Lower leg skin (tissue), 4 donors: ENCODE measurements at places on chromosomes 1 and 21.
A peak's percentile ranks its signal among the peaks of the same experiment; 100 is the strongest.

- DNase-seq = peak; percentile 63
Observed at GRCh38 chr1:36760081-36760480, 274.2 kb downstream of the GRIK3 start.

- peak; percentile 92 for DNase-seq
Observed at GRCh38 chr1:225467193-225468020, 39.6 kb upstream of the LBR start.

GRCh38 chr1:154398141-154398540 is 7.0 kb upstream of the IL6R start:
- DNase-seq = peak; percentile 25

DNA sequence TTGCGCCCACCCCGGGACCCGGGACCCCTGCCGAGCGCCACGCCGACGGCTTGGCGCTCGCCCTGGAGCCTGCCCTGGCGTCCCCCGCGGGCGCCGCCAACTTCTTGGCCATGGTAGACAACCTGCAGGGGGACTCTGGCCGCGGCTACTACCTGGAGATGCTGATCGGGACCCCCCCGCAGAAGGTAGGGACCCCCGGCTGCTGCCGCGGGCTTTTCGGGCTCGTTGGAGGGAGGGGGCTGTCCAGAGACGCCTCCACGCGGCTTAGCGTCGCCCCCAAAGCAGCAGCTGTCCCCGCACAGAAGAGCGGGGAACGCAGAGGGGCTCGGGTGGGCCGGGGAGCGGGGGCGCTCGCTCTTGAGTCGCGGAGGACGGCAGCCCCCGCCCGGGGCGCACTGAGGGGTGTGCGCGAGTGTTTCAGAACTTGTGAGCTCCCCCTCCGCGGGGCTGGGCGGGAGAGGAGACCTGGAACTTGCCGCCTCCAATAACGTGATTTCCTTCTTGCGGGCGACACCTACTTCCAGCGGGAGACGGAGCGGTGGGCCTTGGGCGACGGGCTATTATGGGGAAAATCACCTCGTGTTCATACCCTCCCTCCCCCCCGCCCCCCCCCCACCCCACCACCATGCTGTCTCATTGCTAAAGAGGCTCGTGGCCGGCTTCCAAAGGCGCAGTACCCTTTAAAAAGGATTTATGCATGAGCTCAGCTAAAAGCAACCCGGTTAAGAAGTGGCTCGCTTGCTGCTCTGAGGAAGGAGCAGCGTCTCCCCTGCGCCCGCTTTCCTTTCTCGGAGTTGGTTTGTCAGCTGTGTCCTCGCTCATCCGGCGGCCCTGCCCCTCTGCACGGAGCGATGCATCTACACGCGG is 664 bp downstream of the BACE2 start:
- peak; percentile 93 for DNase-seq

DNA sequence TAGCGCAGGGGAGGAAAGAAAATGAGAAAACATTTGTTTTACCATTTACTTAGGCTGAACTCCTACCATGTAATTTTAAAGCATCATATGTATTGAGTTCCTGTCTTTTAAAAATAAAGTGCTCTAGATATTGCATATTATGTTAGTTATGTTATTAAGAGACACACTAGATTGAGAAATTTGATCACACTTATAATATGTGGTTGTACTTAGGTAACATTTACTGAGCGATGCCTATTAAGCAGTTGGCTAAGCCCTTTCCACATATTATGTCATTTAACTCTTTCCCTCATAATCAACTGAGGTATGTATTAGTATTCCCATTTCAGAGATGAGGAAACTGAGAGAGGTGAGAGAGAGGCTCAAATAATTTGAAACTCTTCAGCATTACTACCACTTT is 4.5 kb upstream of the LRRC8D start:
- DNase-seq = no peak

GRCh38 chr1:210407207-210407886 is 78.6 kb downstream of the HHAT start:
- peak; percentile 42 for DNase-seq

- DNase-seq = no peak
Observed at GRCh38 chr1:96683931-96684330, 37.7 kb upstream of the PTBP2 start.

DNA sequence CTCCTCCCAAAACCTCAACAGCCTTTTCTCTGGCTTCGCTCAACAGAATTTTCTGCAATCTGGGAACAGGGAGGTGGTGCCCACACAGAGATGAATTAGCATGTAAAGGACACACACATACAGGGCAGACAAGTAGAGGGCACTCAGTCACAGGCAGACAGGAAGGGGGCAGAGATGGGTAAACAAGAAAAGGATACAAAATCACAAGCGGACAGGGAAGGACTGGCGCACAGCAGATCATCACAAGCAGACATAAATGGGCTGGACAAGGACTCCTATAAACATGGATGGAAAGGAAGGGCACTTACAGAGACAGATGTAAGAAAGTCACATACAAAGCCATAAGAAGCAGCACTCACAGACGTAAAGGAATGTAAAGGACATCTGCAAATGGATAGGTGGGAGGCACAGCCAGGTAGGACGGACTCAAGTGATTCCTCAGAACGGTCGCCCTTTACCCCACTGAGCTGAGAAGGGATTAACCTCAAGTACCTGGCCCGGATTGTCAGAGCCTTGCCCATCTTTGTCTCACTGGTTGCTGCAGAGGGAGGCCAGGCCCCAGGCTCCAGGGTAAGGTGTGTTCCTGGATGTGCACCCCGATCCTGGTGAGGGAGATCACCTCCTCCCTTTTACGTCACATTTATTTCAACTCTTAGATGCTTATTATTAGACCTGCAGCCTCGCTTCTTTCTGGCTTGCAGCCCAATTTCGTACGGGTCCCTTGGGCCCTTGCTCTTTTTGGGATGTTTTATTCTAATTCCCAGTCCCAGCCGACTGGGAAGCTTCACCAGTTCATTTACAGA is 836 bp upstream of the PRCC start:
- no peak for DNase-seq

DNA sequence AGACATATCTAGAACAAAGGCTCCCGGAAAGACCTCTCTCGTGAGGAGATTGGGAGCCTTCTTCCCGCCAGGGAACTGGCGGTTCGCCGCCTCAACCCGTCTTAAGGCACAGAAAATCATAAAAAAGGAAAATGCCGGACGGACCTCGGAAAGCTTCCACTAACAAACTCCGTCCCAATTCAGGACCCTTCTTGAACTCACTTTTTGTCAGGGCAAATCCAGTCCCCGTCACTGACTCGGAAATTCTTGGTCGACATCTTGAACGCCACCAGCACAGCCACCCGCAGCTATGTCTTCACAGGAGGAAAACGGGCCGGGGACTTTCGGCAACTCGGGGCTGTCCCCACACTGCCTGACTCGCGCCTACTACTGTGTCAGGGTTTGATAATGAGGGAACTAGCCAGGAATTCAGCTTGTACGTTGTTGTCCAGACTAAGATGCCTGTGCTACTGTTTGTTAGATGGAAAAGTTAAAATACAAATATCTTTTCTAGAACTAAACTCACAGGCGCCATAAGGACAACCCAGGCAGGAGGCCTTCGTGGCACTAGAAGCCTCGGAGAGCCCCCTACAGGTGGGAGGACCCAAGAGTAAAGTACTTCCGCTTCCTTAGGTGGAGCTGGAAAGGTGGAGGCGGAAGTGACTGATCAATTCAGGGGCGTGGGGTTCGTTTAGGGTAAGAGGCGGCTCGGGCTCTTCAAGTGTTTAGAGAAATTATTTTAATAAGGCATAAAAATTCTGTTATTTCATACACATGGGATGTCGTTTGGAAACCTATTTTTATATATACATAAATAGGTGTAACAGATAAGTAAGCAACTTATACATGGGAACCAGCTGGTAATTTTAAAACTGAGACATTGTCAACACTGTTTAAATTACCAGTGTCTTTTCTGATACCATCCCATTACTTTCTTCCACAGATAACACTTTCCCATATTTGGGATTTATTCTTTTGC is at the start of gene ZRANB2:
Gene ZRANB2 (minus strand): TSS at position 297 of the 958 bp plus-strand sequence. CDS start 40 bp downstream, at position 257.
- peak; percentile 97 for DNase-seq

DNA sequence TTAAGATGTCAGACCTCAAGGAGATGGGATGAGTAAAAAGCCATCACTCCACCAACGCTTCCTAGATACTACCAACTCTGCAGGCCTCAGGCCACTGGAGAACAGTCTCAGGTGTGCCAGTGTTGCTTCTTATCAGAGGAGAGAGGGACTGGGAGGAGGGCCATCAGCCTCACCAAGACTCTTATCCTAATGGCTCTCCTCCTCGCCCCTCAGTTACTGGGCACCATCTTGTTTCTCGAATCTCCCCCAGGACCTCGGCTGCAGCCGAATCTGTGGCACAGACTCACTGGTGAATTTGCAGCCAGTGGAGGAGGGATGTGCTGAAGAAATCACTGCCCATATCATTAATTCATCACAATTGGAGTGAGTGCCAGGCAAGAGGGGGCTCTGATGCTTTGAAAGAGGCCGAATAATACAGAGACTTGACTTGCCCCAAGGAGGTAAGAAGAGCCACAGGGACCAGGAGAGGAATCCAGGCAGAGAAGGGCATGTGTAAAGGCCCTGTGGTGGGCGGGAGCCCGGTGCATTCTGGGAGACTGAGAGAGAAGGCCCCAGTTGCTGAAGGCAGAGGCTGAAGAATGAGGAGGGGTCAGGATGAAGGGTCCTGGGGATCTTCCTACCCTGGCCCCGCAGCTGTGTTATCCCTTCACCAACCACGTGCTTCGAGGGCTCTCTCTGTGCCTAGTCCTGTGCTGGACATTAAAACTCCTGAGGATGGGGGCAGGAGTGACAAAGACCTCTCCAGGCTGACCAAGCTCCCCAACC is 129.8 kb downstream of the PTPRU start:
- peak; percentile 57 for DNase-seq

GRCh38 chr1:232904566-232904965 is 45.8 kb upstream of the NTPCR start:
- no peak for DNase-seq

DNA sequence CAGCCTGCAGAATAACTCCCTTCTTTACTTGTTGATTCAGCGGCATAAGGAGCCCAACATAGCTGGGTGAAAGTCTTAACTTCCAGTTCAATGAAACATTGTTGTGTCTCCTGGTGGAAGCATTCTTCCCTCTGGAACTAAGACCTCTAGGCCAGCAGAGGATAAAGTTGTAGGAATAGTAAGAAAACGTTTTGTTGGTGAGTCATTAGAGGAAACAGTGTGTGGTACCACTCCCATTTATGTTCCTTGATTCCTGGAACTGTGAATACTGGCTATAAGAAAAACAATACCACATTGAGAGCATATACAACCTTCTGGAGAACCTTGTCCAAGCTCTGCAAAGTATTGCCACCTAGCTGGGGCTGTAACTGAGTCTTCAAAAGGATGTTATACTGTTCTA is 737.4 kb upstream of the ZP4 start:
- no peak for DNase-seq

DNA sequence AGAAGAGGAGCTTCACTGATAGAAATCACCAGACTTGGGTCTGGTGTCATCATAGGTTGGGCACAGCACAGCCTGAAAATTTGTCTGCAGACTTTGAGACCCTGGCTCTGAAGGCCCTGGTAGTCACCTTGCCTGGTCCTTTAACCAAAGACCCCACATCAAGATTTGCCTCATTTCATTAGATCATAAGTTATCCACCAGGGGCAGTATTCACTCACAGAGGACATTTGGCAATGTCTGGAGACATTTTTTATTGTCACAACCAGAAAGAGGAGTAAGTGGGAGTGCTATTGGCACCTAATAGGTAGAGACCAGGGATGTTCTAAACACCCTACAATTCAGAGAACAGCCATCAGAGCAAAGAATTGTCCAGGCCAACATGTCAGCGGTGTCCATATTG is 22.1 kb upstream of the PAX7 start:
- no peak for DNase-seq

- peak; percentile 95 for DNase-seq
Observed at GRCh38 chr1:156146020-156146768, 7.2 kb upstream of the SEMA4A start.

DNA sequence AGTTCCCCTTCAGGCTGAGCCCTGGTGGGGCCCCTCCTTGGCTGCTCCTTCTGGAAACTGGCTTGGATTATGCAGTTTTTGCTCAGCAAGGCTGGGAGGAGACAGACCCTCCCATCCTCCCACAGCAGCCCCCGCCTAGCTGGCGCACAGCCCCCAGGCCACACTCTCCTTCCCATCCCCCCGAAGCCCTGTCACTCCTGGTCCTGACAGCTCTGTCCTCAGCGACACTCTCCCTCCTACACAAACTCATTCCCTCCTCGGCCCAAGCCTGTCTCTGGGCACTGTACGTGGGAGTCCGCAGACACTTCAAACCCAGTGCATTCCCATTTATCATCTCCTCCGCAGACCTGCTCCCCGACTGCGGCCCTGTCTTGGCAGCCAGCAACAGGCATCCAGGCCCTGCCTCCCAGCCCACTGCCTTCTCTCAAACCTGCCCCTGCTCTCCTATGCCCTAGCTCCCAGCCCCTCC is 25.0 kb upstream of the EPHB2 start:
- DNase-seq = no peak

- DNase-seq = no peak
Observed at GRCh38 chr1:198741744-198742143, 102.9 kb downstream of the PTPRC start.

DNA sequence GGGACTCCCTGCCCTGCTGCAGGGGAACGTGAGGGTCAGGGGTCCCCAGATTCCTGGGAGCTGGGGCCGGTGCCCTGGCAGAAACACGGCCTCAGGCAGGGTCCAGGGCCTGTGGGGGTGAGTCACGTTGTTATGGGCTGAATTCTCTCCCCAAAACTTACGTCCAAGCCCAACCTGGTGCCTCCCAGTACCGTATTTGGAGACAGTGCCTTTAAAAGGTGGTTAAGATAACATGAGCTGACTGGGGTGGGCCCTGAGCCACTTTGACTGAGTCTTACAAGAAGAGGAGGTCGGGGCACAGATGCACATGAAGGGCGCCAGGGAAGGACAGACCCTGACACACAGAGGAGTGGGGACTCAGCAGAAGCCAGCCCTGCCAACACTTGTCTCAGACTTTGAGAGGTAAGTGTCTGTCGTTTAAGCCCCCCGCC is 99.9 kb downstream of the WDR4 start:
- DNase-seq = no peak

DNA sequence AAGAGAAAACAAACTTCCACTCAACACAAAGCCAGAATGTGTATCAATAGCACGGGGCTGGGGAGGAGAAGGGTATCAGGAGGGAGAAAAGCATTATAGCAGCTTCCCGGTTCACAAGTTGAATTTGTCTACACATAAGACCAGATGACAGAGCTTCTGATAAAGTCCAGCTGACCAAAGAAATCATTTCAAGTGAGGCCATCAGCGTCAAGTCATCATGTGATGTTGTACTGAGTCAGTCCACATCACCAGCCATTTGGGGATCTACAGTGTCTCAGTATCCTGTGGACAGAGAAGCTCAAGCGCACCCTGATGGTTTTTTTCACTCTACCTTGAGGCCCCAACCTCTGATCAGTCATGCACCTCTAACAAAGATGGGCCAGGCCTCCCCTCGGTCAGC is 33.0 kb downstream of the SETD4 start:
- no peak for DNase-seq

- no peak for DNase-seq
Observed at GRCh38 chr1:83064589-83065242, 934.2 kb downstream of the TTLL7 start.

- no peak for DNase-seq
Observed at GRCh38 chr1:155474146-155474545, 88.5 kb downstream of the ASH1L start.

- no peak for DNase-seq
Observed at GRCh38 chr1:89465201-89465600, 59.4 kb upstream of the LRRC8B start.
